GM23248 (cell line): ENCODE measurements at places on chromosomes 4 and X. TPM values are rescaled to one million over a fixed set of nuclear protein-coding genes. Genes with fewer than 3 reads are reported as not detected.

Gene CTAG1B
- not detected in 2 replicates for polyA plus RNA-seq

Gene ZDHHC15
- polyA plus RNA-seq = 0.06 and 0.18 TPM in 2 replicates

- DNase-seq = peak; percentile 43
These were observed 45.2 kb downstream of the MAGEB17 start for GRCh38 chrX:16212436-16212835.

- no peak for DNase-seq
These were observed 75.9 kb downstream of the QRFPR start for GRCh38 chr4:121304893-121305292.

DNA sequence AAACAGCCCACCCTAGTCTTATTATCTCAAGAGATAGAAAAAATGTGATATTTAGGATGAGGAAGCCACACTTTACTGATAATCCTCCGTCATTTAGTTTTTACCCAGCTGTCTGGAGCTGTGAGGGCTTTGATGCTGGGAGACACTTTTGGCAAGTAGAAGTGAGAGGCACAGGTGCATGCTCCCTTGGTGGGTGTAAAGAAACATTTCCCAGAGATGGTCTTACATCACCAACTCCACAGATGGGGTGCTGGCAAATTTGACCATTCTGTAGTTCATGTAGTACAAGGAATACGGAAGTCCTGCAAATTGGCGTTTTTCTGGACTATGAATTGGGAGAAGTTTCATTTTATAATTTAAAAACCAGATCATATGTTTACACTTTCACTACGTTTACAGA, 28.5 kb downstream of the TRIM61 start:
- DNase-seq = no peak

DNA sequence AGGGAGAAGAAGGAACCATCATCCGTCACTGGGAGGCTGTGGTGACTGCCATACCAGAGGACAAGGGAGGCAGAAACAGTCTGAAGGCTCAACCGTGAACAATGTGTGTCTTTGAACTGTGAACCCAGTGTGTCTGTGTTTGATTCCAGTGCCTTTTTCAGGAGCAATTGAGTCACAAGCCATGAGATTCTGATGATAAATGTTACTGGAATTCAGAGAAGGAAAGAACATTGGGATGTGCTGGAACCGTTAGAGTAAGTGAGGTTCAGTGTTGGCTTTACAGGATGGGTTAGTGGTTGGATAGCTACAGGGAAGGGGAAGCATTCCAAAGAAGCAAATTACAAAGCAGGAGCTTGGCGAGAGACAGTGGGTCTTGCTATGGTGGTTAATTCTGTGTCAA, 464.4 kb downstream of the TRIML1 start:
- DNase-seq = peak; percentile 1

DNA sequence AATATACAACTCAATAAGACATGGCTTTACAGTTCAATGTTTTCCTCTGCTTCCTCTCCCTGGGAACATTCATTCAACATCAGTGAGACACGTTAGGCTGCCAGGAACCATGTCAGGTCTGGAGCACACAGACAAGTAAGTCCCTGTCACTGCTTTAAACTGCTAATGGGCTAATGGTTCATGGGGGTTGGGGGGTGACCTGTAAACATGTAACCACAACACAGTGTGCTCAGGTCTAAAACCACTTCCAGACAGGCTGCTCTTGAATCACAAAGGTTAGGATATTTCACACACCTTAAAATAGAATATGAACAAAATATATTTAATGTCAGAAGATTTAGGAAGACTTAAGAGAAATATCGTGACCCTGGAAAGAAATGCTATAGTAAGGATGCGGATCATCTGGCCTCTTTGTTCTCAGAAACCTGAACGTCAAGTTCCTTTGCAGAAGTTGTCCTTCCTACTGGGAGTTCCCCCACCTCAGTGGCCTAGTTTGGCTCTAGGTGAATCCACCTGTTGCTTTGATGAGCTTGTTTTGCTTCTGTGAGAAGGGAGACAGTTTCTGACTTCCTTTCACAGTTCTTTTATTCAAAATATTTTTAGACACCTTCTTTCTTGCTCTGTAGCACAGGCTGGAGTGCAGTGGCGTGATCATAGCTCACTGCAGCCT, 359.9 kb downstream of the UNC5C start:
- no peak for DNase-seq
